ENCODE measurements at places on chromosomes 13 and 19. TPM values are rescaled to one million over a fixed set of nuclear protein-coding genes. Genes with fewer than 3 reads are reported as not detected.

ZNF729 gene
- not detected for total RNA-seq

DNA sequence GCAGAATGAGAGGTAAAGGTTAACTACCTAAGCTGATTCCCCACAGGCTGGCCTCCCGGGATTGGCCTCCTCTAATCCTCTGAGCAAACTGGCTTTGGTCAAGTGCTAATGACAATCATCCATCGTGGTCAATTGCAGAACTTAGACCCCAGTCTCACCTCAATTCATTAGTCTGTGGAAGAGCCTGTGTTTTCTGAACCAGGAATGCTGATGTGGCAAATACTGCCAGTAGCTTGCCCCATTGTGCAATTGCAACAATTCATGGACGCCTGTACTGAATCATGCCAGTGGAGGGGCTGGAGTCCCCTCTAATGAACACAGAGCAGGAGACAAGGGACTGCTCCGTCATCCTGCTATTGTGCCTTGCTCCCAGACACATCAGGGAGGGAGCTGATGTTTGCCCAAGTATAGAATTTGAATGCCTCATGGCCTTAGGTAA, 1256.5 kb downstream of the EFNB2 start:
- DNase-seq, result no peak
- no peak overlapping the region for H3K4me3 ChIP-seq
- no peak overlapping the region for H3K27ac ChIP-seq
- no peaks in the 10 kb centered on the region for H3K27me3 ChIP-seq

CEACAM18 gene
- not detected for total RNA-seq

GRCh38 chr13:109667807-109668291, 118.5 kb downstream of the IRS2 start:
- H3K4me1 ChIP-seq, result peaks cover 26% of the 10 kb centered on the region
- H3K27ac ChIP-seq, result no peak overlapping the region
- no peak for DNase-seq
- peaks cover 28% of the 10 kb centered on the region for H3K27me3 ChIP-seq
- no peaks in the 10 kb centered on the region for H3K36me3 ChIP-seq
- H3K4me3 ChIP-seq, result no peak overlapping the region

GRCh38 chr19:56174550-56174949, 1.3 kb upstream of the GALP start:
- no peaks in the 10 kb centered on the region for H3K27me3 ChIP-seq
- H3K27ac ChIP-seq, result no peak overlapping the region
- no peak for DNase-seq
- no peaks in the 10 kb centered on the region for H3K4me1 ChIP-seq

- H3K27ac ChIP-seq, result no peak overlapping the region
- no peak overlapping the region for H3K4me3 ChIP-seq
- H3K27me3 ChIP-seq, result 0 out of 2 replicates have a peak, but pooled peaks cover 4% of the 10 kb centered on the region
Observed at GRCh38 chr13:107296804-107297203, 728.9 kb upstream of the ARGLU1 start.

GRCh38 chr13:88585861-88586260, 914.7 kb downstream of the SLITRK5 start:
- H3K36me3 ChIP-seq, result no peaks in the 10 kb centered on the region
- no peaks in the 10 kb centered on the region for H3K27me3 ChIP-seq
- no peaks in the 10 kb centered on the region for H3K4me1 ChIP-seq

BCL3 gene
- total RNA-seq, result 3.9 TPM

CBLC gene
- total RNA-seq, result not detected

DNA sequence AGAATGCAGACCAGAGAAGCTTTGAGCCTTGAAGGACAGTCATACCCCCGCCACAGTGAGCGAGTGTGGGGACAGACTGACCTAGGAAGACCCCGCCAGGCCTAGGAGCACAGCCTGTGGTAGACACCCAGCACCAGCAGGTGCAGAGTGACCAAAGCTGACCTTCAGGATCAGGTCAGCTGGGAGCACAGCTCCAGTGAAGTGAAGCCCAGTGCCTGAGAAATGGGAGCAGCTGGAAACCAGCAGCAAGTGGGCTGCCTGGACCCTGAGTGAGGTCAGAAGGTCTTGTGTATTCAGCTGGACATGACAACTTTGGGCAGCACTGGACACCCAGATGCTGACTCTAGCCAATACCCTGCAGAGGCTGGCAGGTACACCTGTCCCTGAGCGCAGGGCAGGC, 268.9 kb downstream of the TEX29 start:
- H3K4me3 ChIP-seq, result no peak overlapping the region
- no peaks in the 10 kb centered on the region for H3K4me1 ChIP-seq
- H3K36me3 ChIP-seq, result no peaks in the 10 kb centered on the region

- no peak overlapping the region for H3K4me3 ChIP-seq
- no peak for DNase-seq
- H3K36me3 ChIP-seq, result no peaks in the 10 kb centered on the region
- no peak overlapping the region for H3K27ac ChIP-seq
- H3K4me1 ChIP-seq, result peaks cover 16% of the 10 kb centered on the region
Observed at GRCh38 chr19:10884274-10884673, 12.9 kb downstream of the CARM1 start.

GRCh38 chr13:53743906-53744305, 715.3 kb downstream of the OLFM4 start:
- H3K27ac ChIP-seq, result no peak overlapping the region
- no peak overlapping the region for H3K4me3 ChIP-seq
- no peaks in the 10 kb centered on the region for H3K27me3 ChIP-seq
- H3K36me3 ChIP-seq, result no peaks in the 10 kb centered on the region
- no peaks in the 10 kb centered on the region for H3K4me1 ChIP-seq

GRCh38 chr13:84491952-84492351, 609.7 kb upstream of the SLITRK1 start:
- H3K36me3 ChIP-seq, result no peaks in the 10 kb centered on the region
- H3K4me3 ChIP-seq, result no peak overlapping the region
- DNase-seq, result no peak
- H3K27ac ChIP-seq, result no peak overlapping the region
- H3K27me3 ChIP-seq, result no peaks in the 10 kb centered on the region

ELOF1 gene
- total RNA-seq, result 52.7 TPM

HSH2D gene
- not detected for total RNA-seq
